ENCODE measurements at places on chromosomes 2 and 18.

DNA sequence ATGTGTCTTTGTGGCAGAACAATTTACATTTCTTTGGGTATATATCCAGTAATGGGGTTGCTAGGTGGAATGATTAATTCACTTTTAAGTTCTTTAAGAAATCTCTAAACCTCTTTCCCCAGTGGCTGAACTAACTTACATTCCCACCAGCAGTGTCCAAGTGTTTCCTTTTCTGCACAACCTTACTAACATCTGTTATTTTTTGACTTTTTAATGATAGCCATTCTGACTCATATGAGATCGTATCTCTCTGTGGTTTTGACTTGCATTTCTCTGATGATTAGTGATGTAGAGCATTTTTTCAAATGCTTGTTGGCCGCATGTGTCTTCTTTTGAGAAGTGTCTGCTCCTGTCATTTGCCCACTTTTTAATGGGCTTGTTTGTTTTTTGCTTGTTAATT lies 43.1 kb upstream of the PTH2R start:
- DNase-seq, result no peak

- DNase-seq, result no peak
Observed at GRCh38 chr2:43943323-43943722, 52.5 kb downstream of the LRPPRC start.

DNA sequence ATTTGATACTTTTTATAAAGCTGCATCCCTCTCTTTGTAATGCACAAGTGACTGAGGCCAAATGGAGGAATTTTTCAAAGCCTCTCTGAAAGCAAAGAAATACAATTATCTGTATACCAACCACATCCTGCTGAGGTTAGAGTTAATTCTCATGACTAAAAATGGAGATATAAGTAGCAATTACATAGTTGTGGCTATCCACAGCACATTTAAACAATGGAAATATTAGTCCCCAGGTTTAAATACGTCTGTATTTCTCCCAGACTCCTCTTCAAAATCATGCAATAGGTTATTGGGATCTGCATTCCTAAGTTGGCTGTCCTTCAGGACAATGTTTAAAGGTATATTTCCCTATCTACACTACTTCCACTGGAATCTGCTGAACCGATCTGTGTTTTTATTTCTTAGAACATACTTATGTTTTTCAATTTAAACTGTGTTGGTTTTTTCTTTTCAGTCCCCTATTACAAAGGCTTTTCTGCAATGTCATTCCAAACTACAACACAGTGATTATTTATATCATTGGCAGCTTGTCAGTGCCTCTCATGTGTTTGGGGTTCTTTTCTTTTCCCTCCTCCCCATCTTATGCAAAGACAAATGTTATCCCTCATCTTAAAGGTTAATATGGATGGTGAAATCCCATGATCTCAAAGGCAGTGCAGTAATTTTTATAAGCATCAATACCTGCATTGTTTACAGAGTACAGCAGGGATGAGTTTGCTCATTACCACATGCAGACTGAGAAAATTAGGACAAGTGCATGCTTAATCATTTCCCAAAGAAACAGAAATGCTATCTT lies 134.8 kb upstream of the FSHR start:
- no peak for DNase-seq

GRCh38 chr2:64992990-64993389 lies 3.8 kb downstream of the SLC1A4 start:
- DNase-seq, result no peak

- no peak for DNase-seq
Observed at GRCh38 chr18:48256848-48257247, 152.3 kb downstream of the ZBTB7C start.

Measured in stimulated activated CD8-positive, alpha-beta memory T cell treated with anti-CD3 and anti-CD28 coated beads, Interleukin-7, amount 100 ng/mL, for 1 hour (primary cell).